ENCODE measurements at places on chromosomes 13 and 19.
A peak's percentile ranks its signal among the peaks of the same experiment; 100 is the strongest.

DNA sequence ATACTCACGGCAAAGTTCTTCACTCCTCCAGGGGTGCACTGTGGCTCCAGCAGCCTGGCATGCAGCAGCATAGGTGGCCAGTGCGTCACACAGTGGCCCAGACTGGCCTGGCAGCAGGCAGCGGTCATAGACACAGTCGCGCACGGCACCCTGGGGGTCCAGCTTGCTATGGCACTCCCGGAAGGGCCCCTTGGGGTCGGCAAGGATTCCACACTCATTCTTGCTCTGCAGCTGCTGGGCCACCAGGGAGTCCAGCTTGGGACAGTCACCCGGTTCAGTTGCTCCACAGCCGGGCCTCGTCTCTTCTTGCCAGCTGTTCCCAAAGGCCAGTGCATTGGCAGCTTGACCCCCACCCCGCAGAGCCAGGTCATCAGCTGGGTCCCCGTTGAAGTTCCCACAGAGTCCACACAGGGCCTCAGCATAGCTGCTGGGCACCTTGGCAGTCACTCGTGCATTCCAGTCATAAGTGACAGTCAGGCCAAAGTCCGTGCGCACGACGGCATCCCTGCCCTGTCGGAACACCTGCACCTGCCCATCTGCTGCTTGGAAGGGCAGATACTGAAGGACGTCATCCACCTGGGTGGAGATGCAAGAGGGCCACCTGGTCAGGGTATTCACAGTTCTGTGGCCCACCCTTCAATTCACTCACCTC, 20.6 kb downstream of the FCGBP start:
- DNase-seq = no peak

DNA sequence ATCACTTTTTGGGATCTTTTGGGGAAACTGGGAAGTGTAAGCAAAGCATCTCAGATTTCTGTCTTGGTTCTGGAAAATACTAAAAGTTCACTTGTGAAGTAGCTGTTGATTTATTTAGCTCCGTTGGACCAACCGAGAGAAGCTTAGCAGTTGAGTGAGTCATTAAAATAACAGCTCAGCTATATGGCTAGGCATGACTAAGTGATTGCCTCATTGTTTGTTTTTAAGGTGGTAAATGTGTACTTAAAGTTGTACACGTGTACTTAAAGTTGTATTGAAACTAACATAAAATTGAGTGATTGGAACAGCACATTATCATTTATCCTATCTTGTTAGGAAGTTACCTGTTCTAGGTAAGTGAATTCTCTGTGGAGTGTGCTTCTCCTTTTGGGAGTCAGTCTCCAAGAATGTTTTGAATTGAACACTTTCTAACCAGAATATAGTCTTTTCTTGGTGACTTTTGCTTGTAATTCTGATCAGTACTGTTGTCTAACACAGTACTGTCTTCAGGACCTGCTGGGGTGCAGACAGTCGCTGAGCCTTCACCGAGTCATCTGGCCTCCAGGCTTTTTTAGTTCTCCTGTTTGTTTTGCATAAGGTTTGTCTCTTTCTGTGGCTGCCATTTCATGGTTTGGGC, 2.9 kb upstream of the DCUN1D2 start:
- DNase-seq = peak; percentile 79

DNA sequence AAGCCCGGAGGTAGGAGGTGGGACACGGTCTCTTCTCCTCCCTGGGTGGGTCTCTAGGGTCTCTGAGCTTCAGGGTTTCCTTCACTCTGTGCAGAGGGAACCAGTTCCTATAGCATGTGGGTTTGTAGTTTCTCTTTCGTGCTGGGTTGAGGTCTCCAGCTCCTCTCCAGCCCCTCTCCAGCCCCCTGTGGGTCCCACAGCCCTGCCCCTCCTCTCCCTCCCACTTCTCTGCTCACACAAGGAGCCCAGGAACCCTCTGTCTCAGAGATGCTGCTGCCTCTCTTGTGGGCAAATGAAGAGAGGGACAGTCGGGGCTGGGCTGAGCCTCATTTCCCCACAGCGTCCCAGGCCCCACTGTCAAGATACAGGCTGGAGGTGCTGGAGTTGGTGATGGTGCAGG, 1.4 kb downstream of the SIGLEC7 start:
- DNase-seq = no peak

DNA sequence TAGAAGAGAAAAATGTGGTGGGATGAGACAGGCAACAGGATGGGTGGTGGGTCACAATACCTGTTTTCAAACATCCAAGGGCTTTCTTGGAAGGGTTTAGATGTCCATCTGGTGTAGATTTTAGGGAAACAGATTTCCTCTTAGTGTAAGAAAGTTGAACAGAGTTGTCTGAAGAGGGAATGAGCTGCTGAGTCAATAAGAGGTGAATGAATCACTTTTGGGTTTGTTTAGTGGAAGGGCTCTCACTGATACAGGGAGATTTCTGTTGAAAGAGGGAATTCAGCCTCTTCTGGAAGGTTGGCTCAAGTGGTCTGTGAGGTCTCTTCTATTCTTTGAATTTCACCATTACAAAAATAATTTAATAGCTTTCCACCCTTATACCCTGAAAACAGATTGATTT, 54.6 kb downstream of the LACC1 start:
- no peak for DNase-seq

DNA sequence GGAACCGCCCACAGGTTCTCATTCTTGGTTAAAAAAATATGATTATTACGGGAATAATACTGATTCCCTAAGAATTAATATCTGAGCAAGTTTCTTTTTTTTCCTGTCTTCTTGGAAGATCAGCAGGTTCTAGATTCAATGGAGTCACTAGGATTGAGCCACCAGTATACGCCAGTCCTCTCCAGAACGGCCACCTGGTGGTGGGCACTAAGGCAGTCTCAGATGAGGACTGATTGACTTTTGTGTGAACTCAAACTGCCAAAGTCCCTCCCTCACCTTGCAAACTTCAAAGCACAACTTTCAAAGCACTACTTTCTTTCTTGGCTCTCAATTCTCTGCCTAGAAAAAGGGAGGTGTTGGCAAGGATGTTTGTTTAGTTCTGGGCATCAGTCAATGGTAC, 33.3 kb upstream of the ALOX5AP start:
- no peak for DNase-seq
